ENCODE measurements at places on chromosomes 7 and 10. TPM values are rescaled to one million over a fixed set of nuclear protein-coding genes. Genes with fewer than 3 reads are reported as not detected.

UCMA gene
- not detected for polyA plus RNA-seq

SLC26A4 gene
- polyA plus RNA-seq = 0.37 TPM

PRSS37 gene
- polyA plus RNA-seq = not detected

NPFFR1 gene
- 0.01 TPM for polyA plus RNA-seq

ELOVL3 gene
- 0.29 TPM for polyA plus RNA-seq

SPDYE2B gene
- polyA plus RNA-seq = not detected

PCGF6 gene
- polyA plus RNA-seq = 10.1 TPM

SPDYE6 gene
- not detected for polyA plus RNA-seq

CPN1 gene
- 0.05 TPM for polyA plus RNA-seq

MYPN gene
- not detected for polyA plus RNA-seq

All from urinary bladder (tissue), 4 donors.